Cardiac septum (tissue), 1 donor: ENCODE measurements at places on chromosomes 1 and 21. TPM values are rescaled to one million over a fixed set of nuclear protein-coding genes. Genes with fewer than 3 reads are reported as not detected.

GRCh38 chr1:179217943-179218507 lies 11.5 kb downstream of the ABL2 start:
- DNase-seq = no peak

DNA sequence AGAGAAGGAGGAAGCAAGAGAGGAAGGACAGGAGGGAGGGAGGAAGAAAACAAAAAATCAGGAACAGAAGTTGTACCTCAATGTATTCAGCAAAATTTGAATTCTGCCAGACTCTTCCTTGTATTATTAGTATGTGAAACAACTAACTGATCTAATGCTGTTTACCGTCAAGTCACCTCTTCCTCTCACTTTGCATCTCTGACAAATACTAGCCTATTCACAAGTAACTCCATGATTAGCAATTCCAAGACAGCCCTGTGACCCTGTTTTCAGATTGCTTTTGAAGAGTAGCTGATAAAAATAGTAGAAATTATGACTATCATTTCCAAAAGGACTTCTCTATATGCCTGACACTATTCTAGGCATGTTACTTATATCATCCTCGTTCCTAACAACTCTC lies 445.4 kb downstream of the NEGR1 start:
- DNase-seq = no peak

DNA sequence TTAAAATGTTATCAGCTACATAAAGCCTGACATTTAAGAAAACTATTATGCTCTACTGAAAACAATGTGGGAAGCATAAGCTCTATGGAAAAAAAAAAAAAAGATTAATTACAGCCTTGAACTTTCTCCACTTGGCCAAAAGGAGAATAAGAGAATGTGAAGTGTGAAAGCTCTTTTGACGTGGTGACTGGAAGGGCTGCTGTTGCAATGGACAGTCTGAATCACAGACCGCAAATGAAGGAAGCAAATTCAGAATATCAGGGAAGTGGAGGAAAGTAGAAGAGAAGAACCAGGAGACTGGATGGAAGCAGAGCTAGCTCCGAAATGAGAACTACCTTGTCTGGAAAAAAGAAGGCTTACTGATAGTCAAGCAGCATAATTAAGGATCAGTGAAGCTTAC lies 106.8 kb downstream of the AK5 start:
- no peak for DNase-seq

DNA sequence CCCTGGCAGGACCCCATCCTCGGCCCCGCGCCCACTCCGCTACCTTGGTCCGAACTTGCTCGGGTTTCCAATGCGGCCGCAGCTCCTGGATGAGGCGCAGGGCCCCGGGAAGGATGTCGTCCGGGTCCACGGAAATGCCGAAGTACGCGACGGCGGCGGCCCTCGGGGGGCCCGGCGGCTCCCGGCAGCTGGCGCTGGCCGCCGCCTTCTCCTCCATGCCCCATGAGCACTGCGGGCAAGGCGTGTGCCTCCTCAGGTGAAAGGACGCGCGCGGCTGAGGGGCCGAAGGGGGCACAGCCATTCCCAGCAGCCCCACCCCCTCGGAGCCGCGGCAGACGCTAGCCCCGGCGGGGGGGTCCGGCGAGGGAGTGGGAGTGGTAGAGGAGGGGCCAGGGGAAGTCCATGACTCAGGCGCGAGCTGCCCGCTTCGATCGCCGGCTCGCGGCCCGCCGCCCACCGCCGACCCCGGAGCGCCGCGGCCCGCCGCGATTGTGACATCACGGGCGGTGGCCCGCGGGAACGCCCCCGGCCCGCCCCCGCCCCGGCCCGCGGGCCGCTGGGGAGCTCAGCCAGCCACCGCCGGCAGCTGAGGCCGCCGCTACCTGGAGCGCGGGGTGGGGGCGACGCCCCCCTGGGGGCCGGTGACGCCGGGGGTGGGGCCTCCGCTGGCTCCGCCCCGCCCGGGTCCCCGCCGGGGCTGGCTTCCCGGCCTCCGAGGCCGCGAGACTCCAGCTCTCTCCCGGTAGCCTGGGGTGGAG lies at the start of gene ETNK2:
Gene ETNK2, minus strand, starts transcription at position 493 of the 758 bp plus-strand sequence. Its CDS starts 192 bp downstream, at position 301.
- DNase-seq = no peak

DNA sequence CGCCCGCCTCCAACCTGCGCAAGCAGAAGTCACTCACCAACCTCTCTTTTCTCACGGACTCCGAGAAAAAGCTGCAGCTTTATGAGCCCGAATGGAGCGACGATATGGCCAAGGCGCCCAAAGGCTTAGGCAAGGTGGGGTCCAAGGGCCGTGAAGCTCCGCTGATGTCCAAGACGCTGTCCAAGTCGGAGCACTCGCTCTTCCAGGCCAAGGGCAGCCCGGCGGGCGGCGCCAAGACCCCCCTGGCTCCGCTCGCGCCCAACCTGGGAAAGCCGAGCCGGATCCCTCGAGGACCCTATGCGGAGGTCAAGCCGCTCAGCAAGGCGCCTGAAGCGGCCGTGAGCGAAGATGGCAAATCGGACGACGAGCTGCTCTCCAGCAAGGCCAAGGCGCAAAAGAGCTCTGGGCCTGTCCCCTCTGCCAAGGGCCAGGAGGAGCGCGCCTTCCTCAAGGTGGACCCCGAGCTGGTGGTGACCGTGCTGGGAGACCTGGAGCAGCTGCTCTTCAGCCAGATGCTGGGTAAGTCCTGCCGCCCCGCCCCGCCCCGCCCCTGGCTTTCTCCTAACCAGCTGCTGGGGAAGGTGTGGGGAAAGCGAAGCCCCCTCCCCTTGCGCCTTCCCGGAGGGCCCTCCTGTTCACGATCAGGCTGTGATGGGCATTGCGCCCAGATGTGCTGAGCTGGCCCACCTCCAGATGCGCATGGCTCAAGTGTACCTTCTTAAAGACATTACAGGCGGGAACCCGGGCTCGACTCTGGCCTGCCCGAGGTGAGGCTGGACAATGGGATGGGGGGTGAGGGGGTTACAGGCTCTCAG lies 110.2 kb downstream of the NAV1 start:
- no peak for DNase-seq

- no peak for DNase-seq
Observed at GRCh38 chr1:181812208-181812607, 249.3 kb downstream of the ZNF648 start.

- no peak for DNase-seq
Observed at GRCh38 chr1:117843791-117844190, 85.6 kb downstream of the GDAP2 start.

DNA sequence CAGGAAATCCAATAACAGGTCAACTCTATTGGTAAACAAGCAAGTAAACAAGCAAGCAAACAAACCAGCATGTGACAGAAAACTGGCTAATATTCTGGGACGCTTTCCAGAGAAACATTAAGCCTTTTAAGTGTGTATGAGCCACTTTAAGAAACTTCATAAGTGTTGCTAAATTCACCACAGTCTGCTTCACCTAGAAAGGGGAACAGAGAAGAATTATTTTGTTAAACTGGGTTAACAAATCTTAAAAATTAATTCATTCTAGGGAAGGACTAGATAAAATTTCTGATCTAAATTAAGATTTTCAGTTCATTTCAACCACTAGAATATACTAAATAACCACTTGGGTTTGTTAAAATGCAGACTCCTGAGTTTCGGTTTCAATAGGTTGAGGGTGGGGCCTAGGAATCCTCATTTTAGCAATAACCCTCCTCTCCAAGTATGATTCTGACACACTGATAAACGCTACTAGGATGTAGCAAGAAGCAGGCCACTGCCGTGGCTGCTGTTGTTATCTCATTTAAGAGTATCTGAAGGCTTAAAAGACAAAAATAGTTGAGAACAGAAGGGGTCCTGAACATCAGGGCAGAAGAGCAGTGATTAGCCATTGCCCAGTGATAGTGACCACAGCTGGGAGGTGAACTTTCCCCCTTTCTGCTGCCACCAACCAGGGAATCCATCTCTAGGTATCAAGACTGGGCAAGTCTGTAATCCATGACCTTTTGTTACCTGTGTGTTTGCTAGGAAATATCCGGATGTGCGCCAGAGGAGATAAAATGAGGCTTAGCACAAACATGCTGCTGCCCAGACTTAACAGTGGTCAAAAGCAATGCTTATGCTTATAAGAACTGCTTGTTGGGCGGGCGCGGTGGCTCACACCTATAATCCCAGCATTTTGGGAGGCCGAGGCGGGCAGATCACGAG lies 11.2 kb downstream of the CREG1 start:
- DNase-seq = no peak

DNA sequence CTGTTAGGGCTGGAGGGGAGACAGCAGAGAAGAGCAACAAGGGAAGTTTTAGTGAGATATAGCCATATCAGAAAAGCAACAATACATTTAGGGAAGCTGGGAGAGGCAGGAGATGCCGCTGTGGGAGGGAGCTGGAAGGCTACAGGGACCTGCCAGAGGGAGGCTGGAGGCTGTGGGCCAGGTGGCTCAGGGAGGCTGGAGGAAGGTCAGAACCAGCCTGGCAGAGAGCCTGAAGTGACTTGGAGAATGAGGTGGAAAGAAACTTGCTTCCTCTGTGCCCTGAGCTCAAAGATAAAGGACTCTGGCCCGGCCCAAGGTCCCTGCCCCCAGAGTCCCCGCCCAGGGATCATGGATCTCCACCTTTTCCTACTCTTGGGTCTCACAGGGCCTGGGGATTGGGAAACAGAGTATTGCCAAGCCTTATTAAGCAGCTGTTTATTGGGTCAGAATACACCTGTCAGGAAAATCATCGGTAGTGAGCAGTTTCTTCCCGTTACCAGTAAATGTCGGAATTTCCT lies 85.9 kb downstream of the KIF26B start:
- DNase-seq = no peak

- no peak for DNase-seq
Observed at GRCh38 chr1:156897078-156897825, 3.7 kb downstream of the PEAR1 start.

GRCh38 chr1:81662913-81663526 lies 137.7 kb upstream of the ADGRL2 start:
- no peak for DNase-seq

- DNase-seq = no peak
Observed at GRCh38 chr1:33370301-33370700, 49.4 kb upstream of the A3GALT2 start.

DNA sequence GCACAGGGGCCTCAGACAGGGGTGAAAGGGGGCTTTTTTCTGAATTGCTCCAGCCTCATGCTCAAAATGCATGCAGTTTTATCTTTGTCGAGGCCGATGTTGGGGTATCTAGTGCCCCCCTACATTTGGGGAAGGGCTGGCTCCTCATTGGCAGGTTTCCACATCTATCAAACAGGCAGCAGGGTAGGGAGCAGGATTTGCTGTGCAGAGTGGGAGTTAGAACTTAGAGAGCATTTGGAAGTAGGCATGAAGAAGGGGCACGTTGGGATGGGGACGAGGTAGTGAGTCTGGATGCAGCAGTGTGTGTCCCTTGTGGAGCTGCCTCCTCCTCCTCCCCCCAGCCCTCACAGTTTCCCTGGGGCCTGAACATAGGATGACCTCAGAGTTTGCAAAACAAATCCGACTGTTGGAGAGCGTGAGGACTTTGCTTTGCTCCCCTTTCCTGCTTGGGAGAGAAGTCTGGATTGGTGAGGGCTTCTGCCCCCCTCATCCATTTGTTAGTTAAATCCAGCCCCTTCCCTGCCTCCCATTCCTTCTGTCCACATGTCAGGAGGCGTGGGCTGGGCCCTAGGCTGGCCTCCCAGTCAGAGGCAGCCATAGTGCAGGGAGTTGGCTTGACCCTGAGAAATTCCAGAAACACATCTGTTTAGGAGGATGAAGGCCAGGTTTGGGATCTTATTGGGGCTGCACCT lies 36.9 kb upstream of the GPR37L1 start:
- DNase-seq = no peak

DNA sequence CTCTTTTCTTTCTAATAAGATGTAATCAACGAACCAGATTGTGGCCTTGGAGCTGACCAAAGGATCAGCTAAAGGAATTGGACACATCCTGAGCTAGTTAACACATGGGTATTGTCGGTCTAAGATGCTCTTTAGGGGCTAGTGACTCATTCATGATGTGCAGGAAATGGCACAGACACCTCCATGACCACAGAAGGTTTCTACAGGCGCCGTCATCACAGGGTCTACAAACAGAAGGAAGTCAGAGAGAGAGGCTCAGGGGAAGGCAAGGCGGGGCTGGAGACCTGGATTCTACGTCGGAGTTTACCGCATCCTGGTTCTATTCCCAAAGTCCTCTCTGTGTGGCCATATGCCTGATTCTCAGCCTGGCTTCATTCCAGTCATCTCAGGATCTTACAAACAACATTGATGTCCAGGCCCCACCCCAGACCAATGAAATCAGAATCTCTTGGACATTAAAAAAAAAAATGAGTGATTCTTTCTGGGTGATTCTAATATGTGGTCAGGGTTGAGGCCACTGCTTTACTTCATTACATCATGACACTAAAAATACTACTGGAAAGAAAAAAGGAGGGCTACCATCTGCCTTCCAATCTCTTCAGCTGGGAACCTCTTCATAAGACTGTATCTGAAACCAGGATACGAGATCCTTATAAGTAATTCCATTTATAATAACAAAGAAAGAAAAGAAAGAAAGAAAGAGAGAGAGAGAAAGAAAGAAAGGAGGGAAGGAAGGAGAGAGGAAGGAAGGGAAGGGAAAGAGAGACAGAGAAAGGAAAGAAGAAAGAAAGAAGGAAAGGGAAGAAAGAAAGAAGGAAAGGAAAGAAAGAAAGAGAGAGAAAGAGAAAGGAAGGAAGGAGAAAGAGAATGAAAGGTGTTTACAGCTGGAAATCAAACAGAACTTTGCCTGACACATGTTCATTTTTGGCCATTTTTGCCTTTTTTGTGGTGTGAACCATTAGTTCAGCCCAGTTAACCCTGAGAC lies 11.6 kb upstream of the KCNJ15 start:
- no peak for DNase-seq

DNA sequence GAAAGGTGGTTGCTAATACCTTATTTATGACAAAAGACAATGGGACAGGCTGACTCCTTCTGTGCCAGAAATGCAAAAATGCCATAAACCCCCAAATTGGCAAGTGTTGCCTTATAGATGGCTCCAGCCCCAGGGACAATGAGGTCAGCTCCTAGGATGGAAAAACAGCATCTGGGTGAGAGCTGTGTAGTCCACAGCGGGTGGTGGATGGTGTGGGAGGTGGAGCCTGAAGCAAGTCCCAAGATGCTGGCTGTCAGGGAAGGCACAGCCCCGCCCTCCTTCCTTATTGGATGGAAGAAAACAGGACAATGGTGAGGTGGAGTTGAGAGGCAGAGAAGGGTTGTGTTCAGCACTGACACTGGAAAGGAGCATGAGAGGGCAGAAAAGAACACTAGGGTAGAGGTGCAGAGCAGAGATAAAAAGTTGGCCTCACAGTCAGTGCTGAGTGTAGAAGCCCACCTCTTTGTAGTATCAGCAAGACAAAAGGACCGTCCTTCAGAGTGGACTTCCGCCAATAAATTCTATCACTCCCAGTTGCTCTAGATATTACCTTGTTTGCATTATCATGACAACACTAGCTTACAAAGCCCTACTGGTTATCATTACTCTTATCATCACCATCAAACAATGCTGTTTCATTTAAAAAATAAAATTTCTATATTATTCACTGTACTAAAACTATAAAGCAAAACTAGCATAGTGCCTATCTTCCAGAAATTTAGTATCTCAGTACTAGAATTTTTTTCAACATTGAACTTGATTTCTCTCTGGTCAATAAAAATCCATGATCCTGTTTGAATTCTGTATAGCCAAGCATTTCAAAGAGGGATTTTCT lies 3.7 kb upstream of the SDE2 start:
- DNase-seq = peak; percentile 87

GRCh38 chr1:16371725-16372124 lies 4.7 kb downstream of the SZRD1 start:
- no peak for DNase-seq

The SELENBP1 gene
- 21.2 TPM for total RNA-seq

The ESPN gene
- total RNA-seq = 0.32 TPM

The LRRC3 gene
- 2.9 TPM for total RNA-seq

The SMCP gene
- not detected for total RNA-seq

The CLDN14 gene
- not detected for total RNA-seq
